ENCODE measurements at places on chromosomes 6 and 20.

DNA sequence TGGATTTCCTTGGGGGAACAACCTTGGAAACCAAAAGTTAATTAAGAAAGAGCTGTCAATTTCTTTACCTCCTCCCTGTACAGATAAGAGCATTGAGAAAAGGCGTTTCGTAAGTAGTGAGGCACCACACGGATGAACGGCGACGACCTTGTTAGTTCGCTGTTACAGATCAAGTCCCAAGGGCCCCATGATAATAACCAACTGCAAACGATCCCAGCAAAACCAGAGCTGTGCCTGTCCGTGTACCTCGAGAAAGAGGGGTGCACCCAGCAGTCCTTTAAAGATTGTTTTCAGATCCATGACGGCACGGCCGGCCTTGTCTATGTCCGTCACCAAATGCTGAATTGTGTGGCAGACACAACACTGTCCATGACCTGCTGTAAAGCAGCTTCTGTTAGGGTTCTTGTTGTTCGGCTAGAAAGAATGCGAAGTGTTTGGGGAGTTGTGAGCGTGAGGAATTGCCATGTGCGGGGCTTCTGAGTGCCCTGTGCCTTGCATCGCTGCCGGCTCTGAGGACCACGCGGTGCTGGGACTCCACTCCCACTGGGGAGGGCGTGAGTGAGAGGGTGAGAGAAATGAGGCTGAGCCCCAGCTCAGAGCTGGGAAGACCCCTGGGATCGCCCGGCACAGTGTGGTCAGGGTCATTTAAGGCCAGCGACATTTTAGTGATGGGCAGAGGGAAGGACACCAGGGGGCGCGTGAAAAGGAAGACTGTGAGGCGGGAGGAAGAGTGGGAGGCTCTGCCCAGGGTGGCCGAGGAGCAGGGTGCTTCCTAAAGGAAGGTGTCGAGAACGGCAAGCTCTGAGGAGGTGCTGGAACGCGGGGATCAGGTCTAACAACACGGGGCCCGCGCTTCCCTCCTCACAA, 136.8 kb upstream of the RPS6KA2 start:
- DNase-seq = no peak

- DNase-seq = no peak
Measured at GRCh38 chr6:38806271-38806670, 91.2 kb downstream of the DNAH8 start.

DNA sequence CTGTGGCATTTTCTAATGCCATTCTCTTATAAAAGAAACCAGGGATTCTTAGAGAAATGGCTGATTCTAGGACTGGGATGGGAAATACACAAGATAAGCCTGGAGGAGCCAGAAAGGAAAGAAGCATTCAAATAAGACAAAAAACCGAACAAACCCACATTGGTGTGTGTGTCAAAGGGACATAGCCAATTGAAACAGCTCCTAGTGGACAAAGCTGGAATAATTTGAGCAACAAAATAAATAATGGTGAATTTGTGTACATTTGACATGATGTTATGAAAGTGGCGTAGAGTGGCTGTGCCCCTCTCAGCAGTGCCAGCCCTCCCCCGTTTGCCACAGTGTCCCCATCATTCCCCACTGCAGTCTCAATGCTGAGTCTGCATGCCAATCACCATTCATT, 55.5 kb downstream of the B3GAT2 start:
- no peak for DNase-seq

DNA sequence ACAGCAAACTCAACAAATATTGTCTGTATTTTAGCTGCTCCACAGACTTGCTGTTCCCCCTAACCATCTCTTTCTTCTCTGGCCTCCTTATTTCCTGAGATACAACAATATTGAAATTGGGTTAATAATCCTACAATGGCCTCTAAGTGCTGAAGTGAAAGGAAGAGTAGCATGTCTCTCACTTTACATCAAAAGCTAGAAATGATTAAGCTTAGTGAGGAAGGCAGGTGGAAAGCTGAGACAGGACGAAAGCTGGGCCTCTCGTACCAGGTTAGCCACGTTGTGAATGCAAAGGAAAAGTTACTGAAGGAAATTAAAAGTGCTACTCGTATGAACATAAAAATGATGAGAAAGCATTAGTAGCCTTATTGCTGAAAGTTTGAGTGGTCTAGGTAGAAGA, 63.8 kb downstream of the ELOVL5 start:
- DNase-seq = no peak

GRCh38 chr20:1287306-1287705, 21.2 kb downstream of the SNPH start:
- no peak for DNase-seq

- DNase-seq = no peak
Measured at GRCh38 chr6:11023032-11023431, 21.1 kb downstream of the ELOVL2 start.

DNA sequence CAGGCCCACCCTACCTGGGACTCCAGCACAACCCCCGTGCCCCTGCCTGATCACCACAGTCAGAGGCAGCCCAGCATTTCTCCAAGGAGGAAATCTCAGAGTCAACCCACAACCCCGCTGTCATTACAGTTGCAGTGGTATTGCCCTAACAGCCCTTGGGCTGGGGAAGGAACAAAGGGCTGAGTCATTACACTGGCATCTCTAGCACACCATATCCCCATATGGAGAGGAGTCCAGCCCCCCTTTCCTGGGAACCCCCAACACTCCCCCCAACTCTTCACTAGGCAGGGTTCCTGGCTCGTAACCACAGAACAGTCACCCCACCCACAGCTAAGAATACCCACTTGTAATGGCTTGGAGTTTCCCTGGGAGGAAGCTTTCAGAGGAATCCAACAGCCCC, 149.4 kb upstream of the OGFRL1 start:
- DNase-seq = no peak

- DNase-seq = no peak
Measured at GRCh38 chr20:13183005-13183404, 38.1 kb upstream of the ISM1 start.

DNA sequence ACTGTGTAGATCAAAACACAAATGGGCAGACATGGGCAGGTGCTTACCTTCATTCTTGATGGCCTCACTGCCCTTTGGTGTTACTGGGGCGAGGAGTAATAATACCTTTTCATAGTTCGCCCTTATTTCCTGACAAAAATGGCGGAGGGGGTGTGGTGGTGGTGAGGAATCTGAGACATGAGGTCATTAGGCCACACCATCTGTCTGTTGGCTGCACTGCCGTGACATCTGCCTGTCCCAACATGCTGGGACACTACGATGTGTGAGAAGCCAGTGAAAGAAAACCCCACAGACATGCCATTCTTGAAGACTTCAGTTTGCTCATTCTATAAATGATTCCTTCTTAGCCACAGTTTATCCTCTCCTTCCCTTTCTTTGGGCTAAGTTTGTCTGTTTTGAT, 13.4 kb upstream of the MAPRE1 start:
- DNase-seq = no peak
